Dermis microvascular lymphatic vessel endothelial cell (primary cell): ENCODE measurements at places on chromosomes 6 and 20.

- DNase-seq = no peak
Measured at GRCh38 chr6:14743144-14743473, 502.8 kb upstream of the JARID2 start.

- DNase-seq = no peak
Measured at GRCh38 chr20:46332373-46333160, 24.3 kb upstream of the CDH22 start.

DNA sequence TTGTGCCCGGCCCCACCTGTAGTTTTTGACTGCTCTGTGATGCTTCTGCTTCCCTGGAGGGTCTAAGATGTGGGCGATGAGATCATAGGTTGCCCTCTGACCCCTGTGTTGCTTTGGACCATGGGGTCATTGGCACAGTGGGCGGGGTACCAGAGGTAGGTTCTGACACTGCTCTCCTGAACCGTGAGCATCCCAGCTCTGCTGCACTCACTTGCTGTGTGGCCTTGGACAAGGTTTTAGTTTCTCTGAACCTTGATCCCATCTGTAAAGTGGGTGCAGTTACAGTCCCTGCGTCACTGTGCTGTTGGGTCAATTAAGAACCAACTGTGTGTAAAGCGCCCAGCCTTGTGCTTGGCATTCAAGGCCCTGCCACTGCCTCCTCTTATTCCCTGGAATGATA lies 30.9 kb downstream of the SRC start:
- no peak for DNase-seq

DNA sequence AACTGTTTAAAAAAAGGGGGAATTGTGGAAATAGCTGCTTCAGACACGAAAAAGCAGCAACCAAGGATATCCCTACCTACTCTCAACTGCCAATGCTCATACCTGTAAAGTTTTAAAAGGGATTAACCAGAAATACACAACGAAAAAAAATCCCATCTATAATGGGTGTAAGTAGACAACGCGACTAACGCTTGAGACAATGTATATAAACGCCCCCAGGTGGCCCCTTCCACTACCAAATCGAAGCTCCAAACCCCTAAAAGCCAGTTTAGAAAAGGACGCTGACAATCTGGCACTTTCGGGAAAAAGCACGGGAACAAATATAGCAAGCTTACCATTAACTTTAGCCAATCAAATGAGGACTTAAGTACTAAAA lies 94.5 kb upstream of the BTN3A2 start:
- DNase-seq = no peak

DNA sequence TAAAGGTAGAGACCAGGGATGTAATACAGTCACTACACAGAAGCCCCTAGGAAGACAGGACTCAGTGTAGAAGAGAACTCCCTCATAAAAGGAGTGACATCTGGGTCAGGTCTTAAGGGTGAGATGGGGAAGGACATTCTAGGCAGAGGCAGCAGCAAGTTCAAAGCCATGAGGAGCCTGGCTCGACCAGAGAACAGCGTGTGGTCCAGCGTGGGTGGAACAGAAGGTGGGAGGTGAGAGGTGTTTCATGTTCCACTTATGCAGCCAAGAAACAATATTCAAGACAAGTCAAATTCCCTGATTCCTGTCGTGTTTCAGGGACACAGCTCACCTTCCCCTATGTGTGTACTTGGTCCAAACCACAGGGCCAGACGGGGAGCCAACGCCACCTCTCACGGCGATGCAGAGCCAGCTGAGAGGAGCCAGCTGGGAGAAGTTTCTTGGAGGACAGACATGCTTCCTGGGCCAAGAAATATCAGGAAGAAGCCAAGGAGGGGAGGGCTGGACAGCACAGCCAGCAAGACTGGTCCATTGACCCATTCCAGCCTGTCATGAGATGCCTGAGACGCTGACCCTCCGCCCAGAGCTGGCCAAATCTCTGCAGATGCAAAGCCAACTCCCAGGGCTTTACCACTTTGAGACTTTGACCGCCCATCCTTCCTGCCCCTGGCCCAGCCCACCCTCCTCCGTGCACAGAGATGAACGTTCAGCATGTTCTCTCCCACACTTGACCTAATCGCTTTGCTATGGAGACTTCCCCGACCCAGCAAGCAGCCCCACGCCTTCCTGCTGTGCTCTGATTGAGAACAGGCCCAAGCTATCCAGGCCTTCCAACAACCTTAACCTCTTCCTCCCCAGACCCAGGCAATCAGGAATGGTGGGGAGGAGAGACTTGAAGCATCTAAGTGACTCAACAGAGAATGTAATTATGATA lies 113.8 kb downstream of the PRND start:
- no peak for DNase-seq

DNA sequence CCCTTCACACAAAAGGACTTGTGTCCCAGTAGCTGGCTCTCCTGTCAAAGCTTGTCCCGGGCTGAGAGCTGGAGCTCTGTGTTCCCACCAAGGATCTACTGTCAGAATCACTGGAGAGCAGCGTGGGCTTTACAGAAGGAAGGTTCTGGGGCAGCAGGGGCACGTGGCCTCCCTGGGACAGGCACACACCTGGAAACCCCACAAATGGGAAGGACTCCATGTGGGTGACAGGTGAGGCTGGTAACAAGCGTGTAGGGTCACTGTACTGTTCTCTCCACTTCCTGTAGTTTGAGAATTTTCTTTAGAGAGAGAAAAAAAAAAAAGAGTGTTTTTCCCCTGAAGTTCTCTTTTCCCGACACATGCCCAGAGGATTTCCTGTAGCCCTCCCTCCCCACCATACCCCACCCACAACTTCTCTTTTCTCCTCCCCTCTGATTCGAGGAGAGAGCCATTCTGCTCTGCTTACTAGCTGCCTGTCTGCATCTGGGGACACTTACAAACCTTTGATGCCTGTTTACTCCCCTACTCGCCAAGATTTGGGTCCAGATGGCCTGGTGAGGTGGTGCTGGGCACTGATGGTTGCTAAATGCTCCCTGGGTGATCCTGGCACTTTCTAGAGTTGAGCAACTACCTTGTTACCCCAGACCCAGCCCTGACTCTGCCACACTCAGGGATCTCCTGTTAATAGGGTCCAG lies 84.1 kb upstream of the SIRPA start:
- DNase-seq = peak; percentile 63

DNA sequence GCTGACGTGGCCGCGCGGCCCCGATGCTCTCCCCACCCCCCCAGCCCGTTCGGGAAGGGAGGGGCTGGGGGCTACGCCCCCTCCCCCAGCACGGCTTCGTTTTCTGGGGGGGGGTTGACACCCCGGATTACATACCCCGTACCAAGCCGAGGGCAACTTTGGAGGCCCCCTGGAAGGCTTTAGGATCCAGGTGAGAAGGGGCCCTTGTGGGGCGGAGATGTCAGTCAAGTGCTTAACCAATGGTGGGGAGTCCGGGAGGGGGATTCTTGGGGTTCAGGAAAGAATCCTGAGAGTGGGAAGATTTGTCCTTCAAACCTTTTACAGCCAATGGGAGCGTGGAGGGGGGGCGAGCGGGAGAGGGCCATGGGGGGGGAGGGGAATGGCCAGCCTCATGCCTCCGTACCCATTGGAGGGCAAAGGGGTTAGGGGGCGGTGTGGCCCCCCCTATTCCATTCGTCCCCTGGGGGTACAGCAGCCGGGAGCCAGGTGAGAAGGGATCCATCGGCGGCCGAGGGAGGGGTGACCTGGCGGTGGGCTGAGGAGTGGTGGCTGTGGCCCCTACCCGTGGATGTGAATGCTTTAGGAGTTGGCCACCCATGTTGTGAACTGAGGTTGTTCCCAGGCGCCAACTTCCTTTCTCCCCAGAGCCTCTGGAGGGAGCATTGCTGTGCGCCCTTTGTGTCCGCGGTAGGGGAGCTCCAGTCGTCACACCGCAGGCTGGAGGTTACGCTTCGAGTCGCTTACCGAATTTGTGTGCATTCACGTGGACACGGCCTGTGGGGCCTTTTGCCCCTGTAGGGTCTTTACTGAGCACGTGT lies 682 bp downstream of the BRD2 start:
- DNase-seq = peak; percentile 24

DNA sequence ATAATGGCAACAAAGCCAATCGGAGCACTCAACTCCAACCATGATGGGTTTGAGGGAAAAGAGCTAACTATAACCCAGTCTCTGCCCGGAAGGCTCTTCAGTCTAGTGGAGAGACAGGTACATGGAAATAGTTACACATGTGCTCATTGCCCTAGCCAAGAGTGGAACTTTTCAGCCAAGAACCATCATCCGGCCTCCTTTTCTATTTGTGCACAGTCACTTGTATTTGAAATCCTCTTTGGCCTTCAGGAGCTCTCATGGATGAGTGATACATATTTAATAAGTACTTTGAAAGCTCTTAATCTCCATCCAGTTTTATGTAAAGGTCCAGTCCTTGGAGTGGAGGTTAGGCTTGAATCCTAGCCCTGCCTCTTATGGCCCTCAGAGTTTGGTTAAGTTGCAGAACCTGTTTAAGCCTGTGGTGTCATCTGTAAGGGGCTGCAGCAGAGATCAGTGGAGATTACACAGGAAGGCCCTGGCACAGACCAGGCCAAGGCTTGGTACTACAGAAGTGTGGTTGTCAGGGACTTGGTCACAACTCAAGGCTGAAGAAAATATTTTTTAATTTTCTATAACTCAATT lies 72.3 kb upstream of the SMLR1 start:
- DNase-seq = no peak

DNA sequence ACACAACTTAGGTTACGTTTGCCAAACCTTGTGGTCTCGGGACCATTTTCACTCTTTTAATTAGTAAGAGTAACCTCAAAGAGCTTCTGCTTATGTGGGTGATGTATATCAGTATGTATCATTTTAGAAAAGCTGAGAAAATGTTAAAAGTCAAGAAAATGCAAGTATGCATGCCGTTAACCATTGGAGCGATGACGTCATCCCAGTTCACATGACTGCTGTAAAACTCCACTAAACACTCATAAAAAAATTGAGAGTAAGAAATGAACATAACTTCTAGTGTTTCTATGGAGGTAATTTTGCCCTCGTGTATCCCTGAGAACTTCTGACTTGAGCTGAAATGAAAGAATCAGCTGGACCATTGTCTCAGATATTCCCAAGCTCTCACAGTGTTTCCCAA lies 250.0 kb upstream of the CDH4 start:
- DNase-seq = no peak

- no peak for DNase-seq
Measured at GRCh38 chr20:12358655-12359009, 440.9 kb downstream of the BTBD3 start.

DNA sequence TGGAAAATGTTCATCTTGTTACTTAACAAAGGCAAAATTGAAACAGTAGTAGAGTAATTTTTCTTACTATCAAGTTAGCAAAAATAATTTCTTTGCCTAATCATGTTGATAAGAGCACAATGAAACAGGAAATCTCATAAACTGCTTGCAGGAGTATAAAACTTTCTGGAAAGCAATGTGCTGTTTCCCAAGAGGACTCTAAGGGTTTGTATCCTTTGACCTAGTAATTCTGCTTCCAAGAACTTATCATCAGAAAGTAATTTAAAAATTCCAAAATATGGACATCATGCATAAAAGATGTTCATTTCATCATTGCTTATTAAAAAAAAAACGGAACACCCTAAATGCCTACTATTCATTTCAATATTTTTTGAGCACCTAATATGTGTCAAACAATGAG lies 46.1 kb upstream of the TNFAIP3 start:
- DNase-seq = no peak

GRCh38 chr20:3092611-3093379 lies 8.3 kb upstream of the AVP start:
- no peak for DNase-seq
